ENCODE measurements at places on chromosomes 3 and 15.

GRCh38 chr3:169894110-169894509, 17.3 kb upstream of the SAMD7 start:
- no peak for DNase-seq

DNA sequence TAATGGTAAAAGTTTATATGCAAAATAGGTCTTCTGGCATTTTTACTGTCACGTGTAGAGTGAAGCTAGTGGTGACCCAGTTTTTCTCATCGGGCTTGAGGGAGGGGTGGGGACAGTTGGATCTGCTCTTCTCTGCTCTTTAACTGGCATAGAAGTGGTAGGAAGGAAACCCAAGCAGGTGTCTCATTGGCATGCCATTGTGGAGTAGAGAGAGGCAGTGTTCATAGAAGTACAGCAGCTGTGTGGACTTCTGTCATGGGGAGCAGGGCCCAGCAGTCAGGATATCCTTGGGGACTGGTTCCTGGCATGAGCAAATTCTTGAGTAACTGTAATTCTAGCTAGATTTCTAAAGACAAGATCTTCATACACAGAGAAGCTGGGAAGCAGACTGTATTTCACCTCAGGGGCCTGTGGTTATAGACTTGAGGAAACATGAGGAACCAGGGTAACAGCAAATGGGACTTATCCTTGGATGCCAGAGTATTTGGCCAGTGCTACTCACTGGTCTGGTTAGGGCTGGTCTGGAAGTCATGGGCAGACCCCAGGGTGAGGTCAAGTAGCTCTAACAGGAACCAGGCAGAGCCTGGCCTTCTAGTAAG, 42.9 kb downstream of the CDIN1 start:
- no peak for DNase-seq

DNA sequence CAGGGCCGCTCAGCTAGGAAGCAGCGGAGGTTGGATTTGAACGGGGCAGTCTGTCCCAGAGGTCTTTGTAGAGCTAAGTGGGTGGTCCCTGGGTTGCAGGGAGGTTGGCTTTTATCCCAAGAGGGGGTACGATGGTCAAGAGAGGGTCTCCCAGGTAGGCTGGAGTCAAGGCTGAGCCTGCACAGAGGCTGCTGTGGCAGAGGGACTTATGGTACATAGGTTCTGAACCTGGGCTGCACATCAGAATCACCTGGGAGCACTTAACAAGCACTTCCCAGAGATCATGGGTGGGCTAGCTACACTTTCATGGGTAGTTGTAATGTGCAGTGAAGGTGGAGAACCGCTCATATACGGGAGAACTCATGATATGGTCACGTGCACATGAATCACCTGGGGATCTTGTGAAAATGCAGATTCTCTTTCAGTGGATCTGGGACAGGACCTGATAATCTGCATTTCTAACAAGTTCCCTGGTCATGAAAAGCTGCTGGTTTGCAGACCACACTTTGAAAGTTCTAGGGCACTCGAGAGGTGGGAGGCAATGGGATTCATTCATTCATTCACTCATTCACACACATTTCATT, 2.9 kb upstream of the RASGRF1 start:
- no peak for DNase-seq

DNA sequence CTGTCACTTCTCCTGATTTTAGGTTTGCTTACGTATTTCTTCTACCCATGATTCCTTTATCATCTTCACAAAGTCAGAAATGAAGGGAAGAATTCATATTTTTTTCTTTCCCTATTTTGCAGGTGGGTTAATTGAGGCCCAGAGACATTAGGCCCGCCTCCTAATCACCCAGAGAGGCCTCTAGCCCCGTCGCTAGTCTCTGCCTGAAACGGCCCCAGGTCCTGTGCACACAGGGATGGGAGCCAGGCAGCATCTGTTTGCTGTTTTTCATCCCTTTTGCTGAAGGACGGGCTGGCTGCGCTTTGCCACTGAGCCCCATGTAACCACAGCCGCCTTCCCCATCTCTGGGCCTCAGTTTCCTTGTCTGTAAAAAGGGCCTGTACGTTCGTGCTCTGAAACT, 135.9 kb downstream of the FBLN2 start:
- no peak for DNase-seq

- no peak for DNase-seq
Observed at GRCh38 chr3:122824465-122825381, 29.9 kb downstream of the SLC49A4 start.

DNA sequence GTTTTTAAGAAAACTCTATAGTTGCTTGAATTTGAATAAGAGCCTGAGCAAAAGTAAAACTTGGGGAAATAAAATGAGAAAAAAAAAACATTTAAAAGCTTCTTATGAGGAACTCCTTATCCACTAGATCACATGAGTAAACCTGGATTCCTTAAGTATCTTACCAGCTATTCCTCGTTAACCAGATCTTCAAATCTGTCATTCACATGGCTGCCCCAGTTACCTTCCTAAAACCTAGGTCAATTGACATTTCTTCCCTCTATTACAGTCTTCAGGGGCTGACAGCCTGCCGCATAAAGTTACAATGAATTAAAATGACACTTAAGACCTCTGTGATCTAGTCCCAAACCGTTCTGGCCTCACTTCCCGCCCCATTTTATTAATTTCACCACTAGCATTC, 583.6 kb downstream of the NR2F2 start:
- no peak for DNase-seq

GRCh38 chr15:76177491-76178040, 117.8 kb downstream of the TMEM266 start:
- peak; percentile 51 for DNase-seq

- no peak for DNase-seq
Observed at GRCh38 chr15:49064281-49064653, 18.0 kb upstream of the SECISBP2L start.

- no peak for DNase-seq
Observed at GRCh38 chr3:125271127-125271526, 58.6 kb upstream of the SLC12A8 start.

- DNase-seq: no peak
Observed at GRCh38 chr15:36896949-36897348, 203.4 kb downstream of the MEIS2 start.

All from fibroblast of skin of back (primary cell).